H54 (cell line): ENCODE measurements at places on chromosomes 5 and 9.

- no peak for DNase-seq
Measured at GRCh38 chr5:172002310-172002709, 4.1 kb downstream of the FBXW11 start.

- DNase-seq, result no peak
Measured at GRCh38 chr5:53508125-53508524, 27.7 kb downstream of the FST start.

DNA sequence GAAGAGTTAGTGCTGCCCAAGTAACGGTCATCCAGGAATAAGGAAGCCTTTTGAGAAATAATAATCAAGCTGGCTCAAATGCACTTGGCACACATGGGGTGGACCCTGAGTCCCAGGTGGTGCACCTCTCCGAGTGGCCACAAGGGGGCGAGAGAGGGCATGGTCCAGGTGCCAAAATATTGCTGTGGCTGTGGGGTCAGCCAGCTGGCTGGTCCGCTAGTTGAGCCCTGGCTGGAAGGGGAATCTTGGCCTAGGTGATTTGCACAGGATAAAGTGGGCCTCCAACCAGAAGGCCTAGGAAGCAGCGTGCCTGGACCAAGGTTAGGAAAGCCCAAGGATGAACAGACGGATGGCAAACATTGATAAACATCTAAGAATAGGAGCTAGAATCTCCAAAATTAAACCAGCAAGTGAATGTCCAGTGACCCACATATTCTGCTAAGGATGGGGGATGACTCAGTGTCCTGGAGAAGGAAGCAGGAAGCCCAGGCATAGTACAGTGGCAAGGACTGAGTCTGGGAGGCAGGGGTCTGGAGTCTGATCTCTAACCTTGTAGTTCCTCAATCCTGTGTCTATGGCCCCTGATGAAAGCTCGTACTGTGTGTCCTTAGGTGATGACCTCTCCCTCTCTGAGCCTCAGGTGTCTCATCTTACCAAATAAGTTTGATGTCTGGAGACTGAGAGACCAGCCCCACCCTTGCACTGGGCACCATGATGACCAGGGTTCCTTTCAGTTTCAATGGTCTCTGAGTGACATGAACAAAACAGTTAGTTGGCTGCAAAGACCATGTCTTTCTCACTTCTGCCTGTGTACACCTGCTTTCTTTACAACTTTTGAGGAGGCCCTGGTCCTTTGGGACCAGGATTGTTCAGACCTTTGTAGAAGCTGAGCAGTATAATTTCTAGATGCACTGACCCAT lies 19.2 kb upstream of the SHB start:
- DNase-seq, result peak; percentile 42

DNA sequence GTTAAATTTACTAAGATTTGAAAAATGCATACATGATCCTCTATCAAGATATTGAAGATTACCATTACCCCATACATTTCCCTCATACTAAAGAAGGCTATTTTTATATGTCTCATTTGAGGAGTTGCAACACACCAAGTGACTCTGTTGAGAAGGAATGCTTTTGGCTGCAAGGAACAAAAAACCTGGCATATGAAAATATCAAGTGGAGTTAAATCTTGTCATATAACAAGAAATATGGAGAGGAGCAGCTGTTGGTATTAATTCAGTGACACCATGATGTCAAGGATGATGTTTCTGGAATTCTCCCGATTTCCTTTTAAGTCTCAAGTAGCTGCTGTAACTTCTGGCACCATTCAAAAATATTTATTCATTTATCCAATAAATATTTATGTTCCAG lies 193.8 kb downstream of the CSNK1G3 start:
- DNase-seq, result no peak

DNA sequence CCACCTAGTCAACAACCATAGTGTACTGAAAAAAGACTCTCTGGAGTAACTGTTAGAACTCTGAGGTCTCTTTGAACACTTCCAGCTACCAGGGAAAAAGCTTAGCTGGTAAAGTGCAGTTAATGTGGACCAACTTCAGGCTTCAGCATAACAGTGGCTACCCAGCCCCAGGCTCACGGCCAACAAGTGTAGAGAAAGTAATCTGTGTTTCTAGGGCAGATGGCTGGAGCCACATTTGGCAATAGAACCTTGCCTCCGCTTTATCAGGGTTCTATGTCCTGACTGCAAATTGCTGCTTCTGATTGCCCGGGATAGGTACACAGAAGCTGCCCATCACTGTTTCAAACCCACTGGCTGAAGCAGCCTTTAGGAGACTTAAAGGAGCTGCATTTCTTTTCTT lies 76.0 kb upstream of the SIMC1 start:
- no peak for DNase-seq

- DNase-seq, result no peak
Measured at GRCh38 chr9:83304686-83305085, 233.5 kb downstream of the FRMD3 start.

DNA sequence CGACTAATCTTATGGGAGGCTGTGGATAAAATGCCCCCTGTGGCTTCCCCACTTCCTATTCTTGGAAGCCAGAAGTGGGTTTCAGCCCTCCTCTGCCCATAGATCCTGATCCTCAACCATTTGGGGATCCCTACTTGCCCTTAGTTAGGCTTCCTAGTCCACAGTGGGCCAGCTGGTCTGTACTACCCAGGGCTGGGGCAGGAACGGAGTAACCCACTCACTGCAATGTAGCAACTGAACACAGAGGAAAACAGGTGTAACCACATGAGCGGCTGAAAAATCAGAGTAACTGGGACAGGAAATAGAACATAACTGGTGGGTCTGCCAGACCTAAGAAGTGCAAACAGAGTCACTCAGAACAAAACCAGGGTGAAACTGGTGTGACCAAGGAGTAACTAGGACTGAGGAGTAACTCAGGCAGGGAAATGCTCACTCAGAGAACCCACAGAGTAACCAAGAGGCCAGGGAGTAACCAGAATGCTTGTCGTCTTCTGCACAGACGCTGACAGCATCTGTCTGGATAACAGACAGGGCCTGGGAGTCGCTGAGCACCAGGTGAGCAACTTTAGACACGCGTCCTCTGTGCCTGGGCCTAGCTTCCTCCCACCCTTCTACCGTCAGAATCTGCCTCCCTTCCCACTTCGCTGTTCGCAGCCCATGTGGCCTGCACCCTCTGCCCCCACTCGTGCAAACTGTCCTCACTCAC lies 1.0 kb downstream of the AQP3 start:
- DNase-seq, result no peak

DNA sequence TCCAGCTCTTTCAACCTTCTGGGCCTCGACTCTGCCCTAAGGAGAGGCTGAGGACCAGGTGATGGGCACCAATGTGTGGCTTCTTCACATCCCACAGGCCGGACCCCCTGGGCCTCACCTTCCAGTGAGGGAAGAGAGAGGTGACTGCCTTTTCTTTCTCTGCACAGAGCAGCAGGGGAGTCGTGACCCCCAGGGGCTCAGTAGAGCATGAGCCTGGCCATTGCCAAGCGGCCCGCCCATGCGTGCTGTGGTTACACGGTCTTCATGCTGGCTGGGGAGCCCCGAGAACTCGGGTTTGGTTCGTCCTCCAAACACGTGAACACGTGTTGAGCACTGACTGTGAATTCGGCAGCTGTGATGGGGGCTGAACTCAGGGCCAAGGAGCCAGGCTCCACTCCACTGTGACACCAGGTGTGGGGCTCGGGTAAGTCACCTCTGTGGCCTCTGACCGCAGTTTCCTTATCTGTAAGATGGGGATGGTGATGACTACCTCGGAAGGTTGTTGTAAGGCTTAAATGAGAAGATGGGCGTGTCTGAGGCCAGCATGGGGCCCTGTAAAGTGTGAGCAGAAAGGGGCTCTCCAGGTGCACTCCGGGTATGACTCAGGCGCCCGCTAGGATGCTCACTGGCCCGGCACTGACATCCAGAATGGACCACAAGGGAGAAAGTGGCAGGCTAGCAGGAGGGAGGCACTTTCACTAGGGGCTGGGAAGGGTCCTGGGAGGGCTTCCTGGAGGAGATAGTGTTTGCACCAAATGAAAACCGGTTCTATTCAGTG lies 13.4 kb upstream of the GRHPR start:
- no peak for DNase-seq
